CD4-positive, alpha-beta T cell treated with Interleukin-17A for 1 hour (primary cell): ENCODE measurements at places on chromosomes 5 and 9.

DNA sequence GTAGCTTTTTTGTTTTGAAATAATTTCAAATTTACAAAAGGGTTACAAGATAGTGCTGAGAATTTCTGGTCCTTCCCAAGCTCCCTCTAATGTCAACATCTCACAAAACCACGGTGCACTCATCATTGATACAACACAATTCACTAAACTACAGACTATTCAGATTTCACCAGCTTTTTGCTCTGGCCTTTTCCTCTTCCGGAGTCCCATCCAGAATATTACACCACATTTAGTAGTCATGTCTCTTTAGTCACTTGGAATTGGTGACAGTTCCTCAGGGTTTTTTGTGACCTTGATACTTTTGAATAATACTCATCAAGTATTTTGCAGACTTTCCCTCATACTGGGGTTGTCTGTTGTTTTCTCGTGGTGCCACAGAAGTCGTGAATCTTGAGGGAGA, 484.0 kb downstream of the GADD45G start:
- no peak for DNase-seq

GRCh38 chr9:129484352-129485000, 136.4 kb downstream of the C9orf50 start:
- DNase-seq, result no peak

DNA sequence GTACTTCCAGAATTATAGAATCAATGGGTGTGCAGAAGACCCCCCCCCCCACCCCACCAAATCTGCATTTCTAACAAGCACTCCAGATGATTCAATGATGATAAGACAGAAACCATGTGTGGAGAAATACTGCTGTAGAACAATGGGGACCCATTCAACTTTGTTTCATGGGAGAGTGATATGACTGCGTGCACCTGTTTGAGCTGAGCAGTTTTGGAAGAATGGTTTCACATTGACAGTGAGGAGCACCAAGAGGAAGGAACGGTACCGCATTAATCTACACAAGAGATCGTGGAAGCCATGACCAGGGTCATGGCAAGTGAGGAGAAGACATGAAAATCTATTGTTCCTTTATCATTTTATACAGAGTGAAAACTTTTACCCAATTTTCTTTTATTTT, 202.7 kb downstream of the CD180 start:
- no peak for DNase-seq

GRCh38 chr5:90658620-90659019, 100.0 kb downstream of the ADGRV1 start:
- DNase-seq, result no peak

DNA sequence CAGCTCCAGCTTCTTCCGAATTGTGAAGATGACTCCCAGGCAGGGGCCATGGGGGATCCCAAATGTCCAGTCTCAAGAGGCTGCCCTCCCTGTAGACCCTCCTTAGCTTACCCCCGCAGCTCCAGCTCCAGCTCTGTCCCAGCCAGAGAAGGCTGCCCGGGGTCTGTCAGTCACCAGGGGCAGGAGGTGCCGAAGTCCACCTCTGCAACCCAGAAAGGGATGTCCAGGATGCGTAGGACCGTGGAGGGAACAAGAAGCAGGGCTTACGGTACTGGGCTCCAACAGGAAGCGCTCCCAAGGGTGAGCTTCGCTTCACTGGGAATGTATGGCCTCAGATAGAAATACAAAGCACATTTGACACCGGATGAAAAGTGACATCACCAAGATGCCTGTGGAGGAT, 6.0 kb downstream of the IPPK start:
- DNase-seq, result no peak

- DNase-seq, result peak; percentile 44
These were observed 593 bp downstream of the BRD3OS start for GRCh38 chr9:134025606-134026541.

DNA sequence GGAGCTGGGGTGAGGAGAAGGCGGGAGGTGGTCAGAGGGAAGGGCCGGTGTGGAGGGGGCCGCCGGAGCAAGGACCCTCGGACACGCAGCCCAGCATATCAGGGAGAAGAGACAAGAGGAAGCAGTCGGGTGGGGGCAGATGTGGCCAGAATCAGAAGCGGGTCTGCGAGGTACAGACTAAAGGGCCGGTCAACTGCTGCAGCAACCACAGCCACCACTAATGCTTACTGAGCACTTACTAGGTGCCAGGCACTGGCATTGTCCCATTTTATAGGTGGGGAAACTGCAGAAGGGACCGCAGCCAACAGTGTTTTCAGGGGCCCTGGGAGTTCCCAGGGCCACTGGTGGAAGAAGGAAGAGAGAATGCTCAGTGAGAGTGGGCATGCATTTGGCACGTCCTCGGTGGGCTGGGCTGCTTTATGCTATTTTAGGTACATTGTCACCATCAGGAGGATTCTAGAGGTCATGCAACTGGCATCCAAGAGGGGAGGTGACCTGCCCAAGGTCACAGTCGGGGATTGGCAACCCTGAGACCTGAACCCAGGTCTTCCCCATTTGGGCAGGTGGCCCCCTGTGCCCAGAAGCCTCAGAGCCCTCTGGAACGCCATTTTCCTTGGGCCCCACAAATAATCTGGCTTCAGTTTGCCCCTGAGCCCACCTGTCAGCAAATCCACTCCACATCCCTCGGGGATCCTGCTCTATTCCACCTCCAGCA, 53.4 kb downstream of the DUSP1 start:
- DNase-seq, result no peak

DNA sequence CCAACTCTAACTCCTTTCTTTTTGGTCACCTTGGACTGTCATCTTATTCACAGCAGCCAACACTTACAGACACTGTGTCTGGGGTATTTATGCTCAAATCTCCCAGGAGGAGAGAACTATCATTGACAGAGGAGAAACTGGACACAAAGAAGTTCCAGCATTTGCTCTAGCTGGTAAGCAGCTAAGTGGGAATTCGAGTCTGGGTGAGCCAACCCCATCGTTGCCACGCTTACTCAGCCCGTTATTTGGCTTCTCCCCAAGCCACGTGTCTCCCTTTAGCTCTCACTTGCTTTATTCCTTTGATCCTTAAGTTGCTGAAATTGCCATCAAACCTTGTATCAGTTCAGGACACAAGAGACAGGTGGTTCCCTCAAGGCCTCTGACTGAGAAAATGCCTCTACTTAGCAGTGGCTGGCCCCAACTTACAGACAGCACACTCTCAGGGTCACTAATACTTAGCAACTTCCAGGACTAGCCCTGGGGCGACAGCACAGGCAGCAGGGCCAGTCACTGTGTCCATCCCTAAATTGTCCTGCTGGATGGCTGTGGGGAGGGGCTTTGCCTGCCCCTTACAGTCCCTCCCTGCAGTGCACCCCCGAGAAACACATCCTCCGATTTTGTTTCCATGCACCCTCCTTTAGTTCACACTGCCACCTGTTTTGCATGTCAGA, 1.4 kb downstream of the SLC36A2 start:
- no peak for DNase-seq

DNA sequence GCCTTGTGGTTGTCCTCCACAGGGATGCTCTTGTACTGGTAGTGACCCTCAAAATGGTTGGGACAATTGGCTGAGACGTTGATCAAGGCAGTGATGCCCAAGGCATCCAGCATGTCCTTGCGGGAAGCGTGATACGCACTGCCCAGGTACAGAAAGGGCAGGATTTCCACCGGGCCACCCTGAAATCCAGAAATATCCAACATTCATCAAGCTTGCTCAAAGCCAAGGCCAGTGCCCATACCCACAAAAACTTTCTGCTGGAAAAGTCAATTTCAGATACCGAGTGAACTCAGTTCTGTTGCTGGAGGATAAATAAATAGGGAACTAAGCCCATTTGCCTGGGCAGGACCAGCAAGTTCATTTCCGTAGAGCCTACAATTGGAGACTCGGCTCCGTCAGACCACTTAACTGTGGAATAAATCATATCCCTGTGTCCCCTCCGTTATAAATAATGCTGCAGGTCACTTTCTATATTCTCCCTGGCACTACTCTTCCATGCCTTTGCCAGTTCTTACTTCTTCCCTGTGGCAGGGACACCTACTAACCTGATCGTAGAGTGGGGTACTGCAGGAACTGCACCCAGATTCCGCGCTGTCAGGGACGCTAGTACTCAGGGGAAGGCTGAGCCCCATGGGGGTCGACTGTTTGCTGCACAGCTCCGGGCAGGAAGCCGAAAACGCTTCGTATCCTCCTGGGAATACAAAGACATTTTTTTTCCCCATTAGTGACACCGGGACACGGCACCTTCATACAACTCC, 1.2 kb downstream of the DUSP1 start:
- peak; percentile 64 for DNase-seq

DNA sequence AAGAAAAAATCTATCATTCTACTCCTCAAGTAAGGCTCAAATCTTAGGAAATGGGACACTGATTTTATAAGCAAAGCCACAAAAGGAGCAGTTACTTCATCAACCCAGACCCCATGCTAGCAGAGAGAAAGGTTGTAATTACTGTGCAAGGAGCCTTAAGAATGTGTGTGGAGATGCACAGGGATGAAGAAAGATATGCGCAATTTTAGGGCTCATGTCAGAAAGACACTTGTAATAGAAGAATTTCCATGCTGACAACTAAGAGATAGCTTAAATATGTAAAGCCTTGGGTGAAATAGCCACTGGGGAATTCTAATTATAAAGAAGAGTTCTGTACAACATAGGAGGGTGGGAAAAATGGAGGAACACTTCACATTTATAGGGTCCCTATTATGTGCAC, 141.8 kb downstream of the CRB2 start:
- no peak for DNase-seq

- no peak for DNase-seq
These were observed 113.4 kb upstream of the HMHB1 start for GRCh38 chr5:143698574-143698973.

- no peak for DNase-seq
These were observed 72.6 kb downstream of the ZNF354C start for GRCh38 chr5:179132586-179133355.

DNA sequence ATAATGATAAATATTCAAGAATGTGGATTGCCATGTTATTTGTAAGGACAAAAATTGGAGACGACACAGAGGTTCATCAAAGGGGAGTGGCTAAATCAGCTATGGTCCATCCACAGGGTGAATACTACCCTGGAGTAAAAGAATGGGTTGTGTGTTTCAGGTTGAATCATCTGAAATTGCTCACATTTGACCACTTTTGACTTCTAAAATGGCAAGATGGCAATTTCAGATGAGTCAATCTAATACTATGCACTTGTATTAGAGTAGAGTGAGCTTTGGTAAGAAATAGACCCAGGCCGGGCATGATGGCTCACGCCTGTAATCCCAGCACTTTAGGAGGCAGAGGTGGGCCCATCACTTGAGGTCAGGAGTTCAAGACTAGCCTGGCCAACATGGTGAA, 131.8 kb downstream of the GAPVD1 start:
- no peak for DNase-seq

DNA sequence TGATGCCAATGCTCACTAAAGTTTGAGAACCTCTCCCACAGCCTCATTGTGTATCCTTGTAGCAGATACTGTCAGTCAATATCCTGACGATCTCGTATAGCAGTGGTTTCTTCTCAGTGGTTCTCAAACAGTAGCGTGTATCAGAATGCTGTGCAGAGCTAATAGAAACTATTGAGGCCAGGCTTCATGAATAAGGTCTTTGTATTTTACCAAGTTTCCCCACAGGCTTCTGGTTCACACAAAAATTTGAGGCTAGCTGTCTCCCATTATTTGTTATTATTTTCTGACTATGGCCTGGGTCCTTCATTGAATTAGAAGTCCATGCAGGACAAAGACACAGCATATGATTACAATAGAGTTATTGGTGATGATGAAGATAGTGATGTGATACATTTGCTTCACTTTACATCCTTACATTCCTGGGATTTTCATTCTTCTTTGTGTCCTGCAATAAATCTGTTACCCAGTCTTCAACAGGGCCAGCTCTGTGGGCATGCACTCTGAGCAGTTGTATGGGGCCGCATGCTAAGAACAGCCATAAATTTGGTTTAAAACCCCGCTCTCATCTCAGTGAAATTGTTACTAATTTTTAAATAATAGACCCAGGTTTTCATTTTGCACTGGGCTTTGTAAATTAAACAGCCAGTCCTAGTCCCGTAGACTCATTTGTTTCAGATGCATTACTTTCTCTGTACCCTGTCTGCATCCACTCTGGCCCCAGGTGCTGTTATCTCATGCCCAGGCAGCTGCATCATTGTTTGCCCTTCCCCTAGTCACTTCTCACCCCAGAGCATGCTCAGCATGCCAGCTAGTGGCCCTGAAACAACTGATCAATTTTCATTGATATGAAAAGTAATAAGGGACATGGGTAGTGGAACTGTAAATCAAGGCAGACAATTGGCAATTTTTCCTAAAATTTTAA, 199.9 kb upstream of the PIK3R1 start:
- no peak for DNase-seq

GRCh38 chr5:175220549-175220948, 223.4 kb downstream of the DRD1 start:
- no peak for DNase-seq

DNA sequence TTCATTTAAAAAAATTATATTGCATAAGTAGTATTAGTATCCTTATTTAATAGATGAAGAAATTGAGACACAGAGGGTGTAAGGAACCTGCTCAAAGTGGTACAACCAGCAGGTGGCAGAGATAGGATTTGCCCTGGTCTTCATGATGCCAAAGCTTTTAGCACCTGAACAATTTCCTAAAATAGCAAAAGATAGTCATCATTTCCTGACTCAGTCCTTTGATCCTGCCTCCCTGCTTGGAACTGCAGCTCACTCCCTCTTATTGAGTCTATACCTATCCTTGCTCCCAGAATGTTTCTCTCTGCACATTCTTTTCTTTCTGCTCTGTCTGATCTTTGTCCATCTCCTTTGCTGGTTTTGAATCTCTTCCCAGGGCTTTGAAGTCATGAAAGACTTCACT, 155.8 kb downstream of the FRMD3 start:
- DNase-seq, result no peak

DNA sequence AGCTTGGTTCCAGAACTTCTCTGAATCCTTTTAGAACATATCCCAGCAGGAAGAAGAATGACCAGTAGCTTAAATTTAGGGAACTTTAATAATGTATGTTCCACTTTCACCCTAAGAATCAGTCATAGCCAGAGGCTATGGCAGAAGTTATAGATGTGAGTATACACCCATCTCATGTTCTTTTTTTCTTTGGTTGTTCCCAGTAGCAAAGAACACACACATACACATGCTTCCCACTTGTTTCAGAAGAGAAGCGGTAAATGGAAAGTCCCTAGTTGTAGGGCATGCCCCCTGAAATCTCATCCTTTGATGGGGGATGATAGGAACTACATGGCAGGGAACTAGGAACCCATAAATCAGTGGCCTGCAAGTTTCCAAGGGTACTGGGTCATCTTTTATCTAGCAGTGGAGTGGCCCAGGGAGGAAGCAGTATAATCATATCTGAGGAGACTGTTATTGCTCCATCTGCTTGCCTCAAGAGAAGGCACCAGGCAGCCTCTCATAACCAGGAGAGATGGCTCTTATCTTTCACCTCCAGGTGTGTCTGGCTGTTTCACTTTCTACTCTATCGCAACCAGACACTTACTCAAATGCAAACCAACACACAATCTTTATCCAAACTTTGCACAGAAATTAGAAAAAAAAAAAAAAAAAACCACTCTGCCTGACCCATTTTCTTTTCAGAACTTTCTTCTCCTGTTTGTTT, 109.5 kb downstream of the SNCAIP start:
- no peak for DNase-seq

DNA sequence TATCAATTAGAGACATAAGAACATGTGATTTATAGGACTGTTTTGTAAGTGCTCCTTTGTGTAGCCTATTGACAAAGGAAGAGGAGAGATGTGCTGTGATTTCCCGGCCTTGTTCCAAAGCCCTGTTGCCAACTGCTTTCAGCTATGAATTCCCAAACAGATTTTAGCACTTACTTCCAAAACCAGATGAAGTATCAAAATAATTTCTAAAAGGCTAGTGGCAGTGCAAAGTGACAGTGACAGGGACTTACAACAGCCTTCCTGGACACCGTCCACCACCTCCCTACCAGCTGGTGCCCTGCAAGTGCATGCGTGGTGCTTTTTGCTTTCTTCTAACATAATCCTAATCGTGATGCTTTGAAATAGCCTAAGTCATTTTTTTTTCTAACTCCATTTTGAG, 254.1 kb upstream of the ACTBL2 start:
- no peak for DNase-seq
